ENCODE measurements at places on chromosomes 12 and 14.
A peak's percentile ranks its signal among the peaks of the same experiment; 100 is the strongest.

DNA sequence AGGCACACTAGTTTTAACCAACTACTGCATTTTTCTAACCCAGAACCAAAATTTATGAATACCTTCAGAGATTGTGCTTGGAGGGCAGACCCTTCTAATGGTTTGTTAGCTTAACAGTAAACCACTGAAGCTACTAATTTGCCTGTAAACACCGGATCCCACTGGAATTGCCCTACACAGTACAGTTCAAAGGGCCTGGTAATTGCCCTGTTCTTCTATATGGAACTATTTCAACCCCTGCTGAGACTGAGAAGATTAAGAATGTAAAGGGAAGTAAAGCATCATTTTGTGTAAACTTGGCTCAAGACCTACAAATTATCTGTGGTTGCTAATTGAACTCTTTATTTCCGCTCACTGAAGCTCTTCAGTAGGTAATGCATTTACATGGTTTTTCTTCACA, 468.1 kb downstream of the NPAS3 start:
- DNase-seq = no peak

GRCh38 chr14:61188978-61189808, 91.9 kb downstream of the TMEM30B start:
- no peak for DNase-seq

DNA sequence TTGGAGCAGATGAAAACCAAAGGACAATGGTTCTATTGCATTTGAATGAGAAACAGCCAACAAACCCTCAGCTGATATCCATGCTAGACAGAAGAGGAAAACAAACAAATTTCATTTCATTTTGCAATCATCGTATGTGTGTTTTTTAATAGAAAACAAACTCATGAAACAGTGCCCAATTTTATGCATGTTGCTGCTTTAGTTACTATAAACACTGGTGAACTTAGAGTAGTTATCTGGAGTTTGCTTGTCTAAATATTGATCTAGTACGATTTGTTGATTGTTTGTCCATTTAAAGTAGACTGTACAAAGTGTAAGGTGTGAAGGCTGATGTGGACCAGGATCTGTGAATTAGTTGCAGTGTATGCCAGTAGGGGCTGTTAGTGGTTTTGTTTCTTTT, 166.6 kb downstream of the KITLG start:
- no peak for DNase-seq

GRCh38 chr12:630656-631632, 32.3 kb downstream of the NINJ2 start:
- no peak for DNase-seq

DNA sequence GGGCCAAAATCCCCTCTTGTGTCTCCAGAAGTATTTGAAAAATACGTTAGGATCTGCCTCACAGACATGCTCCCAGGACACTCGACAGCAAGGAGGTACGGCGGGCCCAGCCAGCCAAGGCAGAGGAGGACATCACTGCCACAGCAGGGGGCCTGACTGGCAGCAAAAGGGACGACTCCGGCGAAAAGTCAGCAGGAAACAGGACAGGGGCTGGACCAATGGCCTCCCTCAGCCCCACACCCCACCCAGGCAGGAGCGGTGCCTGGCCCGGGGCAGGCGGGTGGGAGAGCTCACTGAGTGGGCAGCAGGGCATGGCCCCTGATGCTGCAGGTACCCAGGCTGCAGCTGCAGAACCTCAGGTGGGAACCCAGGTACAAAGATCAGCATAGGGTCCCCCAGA, 17.8 kb downstream of the BRF1 start:
- no peak for DNase-seq

DNA sequence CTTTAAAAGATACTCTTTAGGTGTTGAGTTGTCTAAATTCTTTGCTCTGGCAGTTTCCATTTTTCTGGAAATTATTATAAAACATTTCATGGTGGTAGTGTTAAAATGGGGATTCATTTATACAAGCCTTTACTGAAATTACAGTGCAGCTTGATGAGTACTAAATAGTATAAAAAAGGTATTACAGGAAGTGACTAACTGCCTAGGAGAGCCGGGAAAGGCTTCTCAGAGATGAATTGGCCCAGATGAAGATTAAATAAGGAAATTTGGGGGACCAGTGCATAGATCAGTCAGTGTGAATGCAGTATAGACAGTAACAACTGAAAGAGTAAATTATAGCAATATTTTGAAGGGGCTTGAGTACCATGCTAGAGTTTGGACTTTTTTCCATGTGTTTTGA, 7.5 kb downstream of the PSMA6 start:
- DNase-seq = no peak

DNA sequence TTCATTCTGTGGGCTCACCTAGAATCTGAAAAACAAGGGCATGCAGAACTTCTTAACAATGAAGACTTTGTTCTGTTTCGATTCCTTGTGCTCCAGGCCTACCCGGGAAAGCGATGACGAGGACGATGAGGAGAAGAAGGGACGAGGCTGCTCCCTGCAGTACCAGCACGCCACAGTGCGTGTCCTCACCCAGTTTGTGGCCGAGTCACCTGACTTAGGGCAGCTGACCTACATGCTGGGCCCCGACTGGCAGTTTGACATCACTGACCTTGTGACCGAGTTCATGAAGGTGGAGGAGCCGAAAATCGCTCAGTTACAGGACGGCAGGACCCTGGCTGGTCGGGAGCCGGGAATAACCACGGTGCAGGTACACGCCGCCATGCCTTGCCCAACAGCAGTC, 585.4 kb downstream of the AACS start:
- no peak for DNase-seq

- DNase-seq = no peak
Measured at GRCh38 chr14:22531451-22532344, 57.3 kb downstream of the DAD1 start.

DNA sequence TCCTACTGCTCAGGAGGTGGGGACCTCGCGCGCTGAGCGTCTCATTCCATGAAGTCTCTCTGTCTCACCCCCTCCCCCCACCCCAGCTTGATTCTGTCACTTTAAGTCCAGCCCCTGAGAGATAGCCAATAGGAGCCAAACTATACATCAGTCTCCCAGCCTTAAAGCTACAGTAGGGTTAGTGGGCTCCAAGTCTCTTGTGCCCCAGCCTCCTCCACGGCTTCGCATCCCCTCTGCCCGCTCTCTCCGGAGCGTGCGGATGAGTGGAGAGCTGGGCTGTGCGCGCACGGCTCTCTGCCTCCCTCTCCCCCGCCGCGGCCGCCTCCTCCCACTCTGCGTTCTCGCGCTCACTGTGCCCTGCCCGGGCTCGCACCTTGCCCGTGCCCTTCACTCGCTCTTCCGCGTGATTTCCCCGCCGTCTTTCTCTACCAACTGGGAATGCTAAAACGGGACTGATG, at the start of gene ESRRB:
ESRRB (plus strand) TSS at position 191 of the 458 bp plus-strand sequence; CDS start at position 456, 265 bp downstream.
- peak; percentile 69 for DNase-seq

DNA sequence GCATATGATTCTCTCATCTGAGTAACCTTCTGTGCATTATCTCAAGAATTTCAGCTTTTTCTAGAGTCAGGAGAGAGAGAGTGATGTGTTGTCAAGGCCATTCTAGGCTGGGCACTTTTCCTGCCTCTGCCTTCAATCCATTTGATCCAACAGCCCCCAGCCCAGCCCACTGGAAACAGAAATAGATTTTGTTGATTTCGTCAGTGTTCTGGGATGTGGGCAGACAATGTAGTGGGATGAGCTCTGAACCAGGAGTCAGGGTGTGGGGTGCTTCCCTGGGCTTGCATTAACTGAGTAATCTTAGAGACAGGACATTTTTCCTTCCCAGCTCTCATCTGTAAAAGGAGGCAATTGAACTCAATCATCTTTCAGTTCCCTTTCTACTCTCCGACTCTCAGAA, 42.5 kb upstream of the RPH3A start:
- DNase-seq = no peak

- no peak for DNase-seq
Measured at GRCh38 chr14:84080944-84081343, 1449.0 kb upstream of the FLRT2 start.

- DNase-seq = no peak
Measured at GRCh38 chr14:56137453-56137807, 19.2 kb downstream of the PELI2 start.

DNA sequence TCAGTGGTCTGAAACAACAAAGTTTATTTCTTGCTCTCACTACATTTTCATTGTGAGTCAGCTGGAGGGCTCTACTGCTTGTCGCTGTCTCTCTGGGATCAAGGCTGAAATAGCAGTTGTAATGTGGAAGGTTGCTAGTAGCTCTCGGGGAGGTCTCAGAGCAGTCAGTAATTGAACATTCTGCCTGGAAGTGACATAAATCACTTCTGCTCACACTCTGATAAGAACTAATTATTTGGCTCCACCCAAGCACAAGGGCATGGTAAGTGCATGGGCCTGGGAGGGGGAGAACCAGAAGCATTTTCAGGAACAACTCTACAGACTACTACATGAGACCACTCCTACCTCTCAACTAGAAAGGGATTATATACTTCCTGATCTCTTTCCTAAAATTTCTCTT, 128.2 kb downstream of the TMEM117 start:
- DNase-seq = no peak

- no peak for DNase-seq
Measured at GRCh38 chr14:75123991-75124390, 2.9 kb downstream of the NEK9 start.

DNA sequence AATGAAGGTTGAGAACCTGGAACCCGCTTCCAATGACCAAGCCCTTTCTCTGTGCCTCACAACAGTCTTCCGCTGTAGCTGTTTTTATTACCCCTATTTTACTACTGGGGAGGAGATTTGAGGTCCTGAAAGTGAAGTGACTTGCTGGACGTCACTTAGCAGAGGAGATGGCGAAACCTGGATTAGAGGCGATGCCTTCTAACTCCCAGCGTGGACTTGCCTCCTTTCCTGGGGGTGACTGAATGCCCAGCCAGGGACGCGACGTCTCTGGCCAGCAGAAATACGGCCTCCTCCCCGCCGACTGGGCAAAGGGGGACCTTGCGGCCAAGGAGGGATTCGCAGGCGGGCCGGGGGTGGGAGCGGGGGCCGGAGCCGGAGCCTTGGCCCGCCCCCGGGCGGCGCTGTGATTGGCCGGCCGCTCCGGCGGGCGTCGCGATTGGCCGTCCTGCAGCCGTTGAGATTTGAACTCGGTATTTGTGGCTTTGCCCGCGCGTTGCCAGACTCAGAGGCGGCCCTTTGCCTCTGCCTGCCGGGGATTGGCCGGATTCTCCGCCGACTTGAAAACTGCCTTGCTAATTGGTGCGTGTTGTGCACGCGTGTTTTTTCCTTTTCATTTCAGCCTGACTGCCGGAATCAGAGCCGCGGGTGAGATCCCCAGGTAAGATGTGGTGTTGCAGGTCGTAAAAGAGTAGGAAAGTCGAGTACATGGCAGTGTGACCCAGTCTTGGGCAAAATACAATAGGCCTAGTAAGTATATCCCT, at the start of gene NCAPD2:
NCAPD2 (plus strand) TSS at position 606 of the 761 bp plus-strand sequence. CDS start 997 bp downstream, outside the sequence.
- DNase-seq = peak; percentile 96

- no peak for DNase-seq
Measured at GRCh38 chr12:132014092-132014914, 64.6 kb downstream of the EP400 start.

- DNase-seq = no peak
Measured at GRCh38 chr12:112750971-112751370, 40.6 kb upstream of the RPH3A start.

GRCh38 chr12:98741196-98741555, 96.1 kb downstream of the APAF1 start:
- DNase-seq = no peak

- peak; percentile 88 for DNase-seq
Measured at GRCh38 chr12:105562199-105562971, 231.9 kb downstream of the C12orf75 start.

DNA sequence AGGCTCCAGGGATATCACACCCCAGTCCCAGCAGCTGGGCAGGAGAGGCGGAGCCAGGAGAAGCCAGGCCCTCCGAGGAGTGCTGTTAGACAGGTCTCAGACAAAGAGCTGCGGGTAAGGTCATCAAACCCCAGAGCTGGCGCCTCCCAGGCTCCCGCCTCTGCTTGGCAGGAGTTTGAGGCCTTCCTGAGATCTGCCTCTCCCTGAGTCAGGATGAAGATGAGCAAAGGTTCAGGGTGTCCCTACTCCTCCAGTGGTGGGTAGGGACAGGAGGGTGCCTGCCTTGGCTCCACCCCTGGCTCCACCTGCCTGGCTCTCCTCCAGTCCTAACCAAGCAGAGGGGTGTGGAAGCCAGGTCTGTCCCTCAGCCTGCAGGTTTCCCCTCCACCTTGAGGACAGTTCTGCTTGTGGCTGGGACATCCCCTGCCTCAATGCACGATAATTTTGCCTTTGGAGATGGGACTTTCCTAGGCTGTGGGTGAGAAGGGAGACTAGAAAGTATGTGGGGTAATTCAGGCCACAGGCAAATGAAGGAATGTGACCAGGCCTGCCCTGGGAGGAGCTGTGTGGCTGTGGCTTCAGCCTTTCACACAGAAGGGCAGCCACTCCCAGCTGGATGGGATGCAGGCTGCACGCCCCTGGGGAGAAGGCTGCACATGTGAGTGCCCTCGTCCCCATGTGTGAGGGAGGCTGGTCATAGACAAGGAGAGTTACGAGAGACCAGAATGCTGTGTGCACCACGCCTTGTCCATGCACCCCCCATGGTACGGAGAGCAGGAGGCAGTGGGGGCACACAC, 2.2 kb downstream of the PLEKHG6 start:
- DNase-seq = peak; percentile 65

DNA sequence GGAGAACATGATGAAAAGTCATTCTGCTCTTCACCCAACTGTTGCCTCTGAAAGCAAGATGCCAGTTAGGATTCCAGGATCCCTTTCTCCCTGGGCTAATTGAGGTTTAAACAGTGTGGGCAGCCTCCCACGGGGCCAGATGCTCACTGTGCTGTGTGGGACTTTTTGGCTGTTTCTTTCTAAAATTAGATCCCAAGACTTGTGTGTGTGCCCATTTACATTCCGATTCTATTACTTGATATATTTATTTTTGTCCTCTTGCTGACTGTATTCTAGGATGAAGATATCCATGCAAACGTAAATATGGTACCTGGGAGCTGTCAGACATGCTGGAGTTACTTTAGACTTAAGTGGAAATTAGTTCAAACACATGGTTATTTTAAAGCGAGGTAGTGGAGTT, 6.2 kb downstream of the IFT43 start:
- no peak for DNase-seq

GRCh38 chr12:6171409-6172015, 28.7 kb upstream of the CD9 start:
- DNase-seq = no peak

- peak; percentile 62 for DNase-seq
Measured at GRCh38 chr12:51549637-51550036, 41.4 kb upstream of the SCN8A start.

- no peak for DNase-seq
Measured at GRCh38 chr12:85821206-85821605, 15.0 kb downstream of the RASSF9 start.

DNA sequence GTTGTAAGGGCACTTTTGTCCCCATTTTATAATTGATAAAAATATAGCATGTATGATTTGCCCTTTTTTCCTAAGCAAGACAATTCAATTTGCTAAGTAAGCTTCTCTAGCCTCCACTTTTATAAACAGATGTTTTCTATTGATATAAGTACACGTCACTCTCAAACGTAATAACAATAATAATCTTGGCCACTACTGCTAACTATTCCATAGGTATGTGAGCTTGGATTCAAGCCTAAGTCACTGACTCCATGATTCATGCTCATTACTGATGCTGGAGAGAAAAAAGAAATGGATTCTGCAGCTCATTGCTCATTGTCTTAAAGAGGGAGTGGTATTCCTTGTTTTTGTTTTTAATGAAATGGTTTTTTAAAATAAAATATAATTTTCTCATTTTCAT, 661.0 kb downstream of the GALC start:
- DNase-seq = no peak

GRCh38 chr12:30877105-30877875, 49.3 kb upstream of the TSPAN11 start:
- peak; percentile 89 for DNase-seq

- DNase-seq = peak; percentile 72
Measured at GRCh38 chr14:25431211-25432076, 381.5 kb upstream of the STXBP6 start.
